ENCODE measurements at places on chromosomes 4 and X.

DNA sequence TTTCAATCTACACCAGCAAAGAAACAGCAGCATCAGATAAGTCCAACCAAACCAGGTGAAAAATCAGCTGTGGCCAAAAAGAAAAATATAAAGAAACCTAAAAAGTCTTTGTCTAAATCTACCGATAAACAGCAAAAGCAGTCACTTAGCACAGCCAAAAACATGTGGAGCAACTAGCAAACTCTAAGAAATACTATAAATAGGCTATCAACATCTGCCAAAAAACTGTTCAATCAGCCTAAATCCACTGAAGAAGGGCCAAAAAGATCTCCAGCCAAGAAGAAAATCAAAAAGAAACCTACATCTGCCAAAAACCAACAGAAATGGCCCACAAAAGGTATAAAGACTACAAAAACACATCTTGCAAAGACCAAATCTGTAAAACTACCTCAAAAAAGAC, 36.7 kb upstream of the CABS1 start:
- no peak for DNase-seq

DNA sequence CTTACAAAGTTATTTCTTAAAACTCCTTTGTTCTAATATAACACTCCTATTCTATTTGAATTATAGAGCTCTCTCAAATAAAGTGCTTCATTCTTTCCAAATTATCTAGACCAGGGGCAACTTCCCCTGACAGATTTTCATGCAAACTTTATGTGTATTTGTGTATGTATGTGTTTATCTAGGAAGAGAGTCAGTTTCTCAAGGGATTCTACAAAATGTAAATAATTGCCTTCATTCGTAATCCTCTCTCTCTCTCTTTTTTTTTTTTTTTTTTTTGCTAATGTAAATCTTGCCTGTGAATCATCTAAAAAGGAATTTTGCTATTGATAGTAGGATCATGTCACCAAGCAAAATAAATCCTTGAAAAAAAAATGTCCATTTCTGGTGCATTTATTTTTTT, 38.9 kb upstream of the RBPJ start:
- DNase-seq = no peak

DNA sequence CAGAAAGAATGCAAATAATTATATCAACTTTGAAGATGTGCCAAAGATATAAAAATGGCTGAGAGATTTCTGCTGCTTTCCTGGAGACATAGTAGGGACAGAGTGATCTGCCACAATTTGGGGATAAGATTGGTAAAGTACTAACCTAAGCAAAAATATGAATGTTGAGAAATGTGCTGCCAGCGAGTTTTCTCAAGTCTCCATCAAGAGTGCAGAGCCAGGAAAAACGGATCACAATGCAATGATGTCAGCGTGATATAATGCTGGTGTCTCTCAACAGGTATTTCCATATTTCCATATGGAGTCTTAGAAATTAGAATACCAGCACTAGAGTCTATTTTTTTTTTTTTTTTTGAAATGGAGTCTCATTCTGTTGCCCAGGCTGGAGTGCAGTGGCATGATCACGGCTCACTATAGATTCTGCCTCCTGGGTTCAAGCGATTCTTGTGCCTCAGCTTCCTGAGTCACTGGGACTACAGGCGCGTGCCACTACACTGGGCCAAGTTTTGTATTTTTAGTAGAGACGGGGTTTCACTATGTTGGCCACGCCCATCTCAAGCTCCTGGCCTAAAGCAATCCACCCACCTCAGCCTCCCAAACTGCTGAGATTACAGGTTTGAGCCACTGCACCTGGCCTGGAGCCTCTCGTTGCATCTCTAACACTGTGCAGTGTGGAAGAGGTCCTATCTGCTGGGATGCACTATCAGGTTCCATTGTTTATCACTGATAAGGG, 893.5 kb downstream of the TRIML1 start:
- no peak for DNase-seq

GRCh38 chr4:76607266-76607799, 172.3 kb downstream of the SHROOM3 start:
- DNase-seq = no peak

DNA sequence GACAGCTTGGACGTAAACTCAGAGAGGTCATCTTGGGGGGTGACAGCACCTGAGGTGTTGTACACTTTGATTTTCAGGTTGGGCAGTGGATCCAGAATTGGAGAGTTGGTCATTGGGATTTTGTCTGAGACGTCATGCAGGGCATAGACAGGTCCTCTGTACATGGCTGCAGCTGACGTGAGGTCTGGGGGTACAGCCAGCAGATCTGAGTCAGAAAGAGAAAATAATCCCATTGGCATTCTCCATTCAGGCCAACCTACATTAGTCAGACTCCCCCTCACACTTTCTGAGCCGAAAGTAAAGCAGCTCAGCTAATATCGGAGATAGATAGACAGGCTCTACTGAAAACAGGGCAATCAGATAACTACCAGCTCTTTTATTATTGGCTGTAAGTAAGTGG, 329.7 kb downstream of the UNC5C start:
- no peak for DNase-seq

DNA sequence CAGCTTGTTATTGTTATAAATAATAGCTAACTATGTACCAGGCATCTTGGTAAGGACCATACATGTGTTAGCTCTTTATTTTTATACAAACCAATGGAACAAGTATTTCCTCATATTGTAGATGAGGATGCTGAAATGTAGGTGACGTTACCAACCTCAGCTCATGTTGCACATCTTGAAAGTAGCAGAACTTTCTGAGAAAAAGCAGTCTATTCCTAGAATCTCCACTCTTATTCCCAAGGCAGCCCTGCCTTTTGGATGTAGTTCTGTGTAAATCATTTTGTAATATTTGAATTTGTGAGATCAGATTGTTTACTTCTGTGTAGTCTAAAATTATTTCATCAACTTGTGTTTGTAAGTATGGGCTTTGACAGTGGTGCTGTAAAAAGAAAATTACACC, 5.3 kb downstream of the FHDC1 start:
- no peak for DNase-seq

GRCh38 chr4:187364401-187364800, 631.2 kb upstream of the ZFP42 start:
- no peak for DNase-seq

GRCh38 chr4:104693601-104694201, 199.0 kb upstream of the CXXC4 start:
- DNase-seq = no peak

DNA sequence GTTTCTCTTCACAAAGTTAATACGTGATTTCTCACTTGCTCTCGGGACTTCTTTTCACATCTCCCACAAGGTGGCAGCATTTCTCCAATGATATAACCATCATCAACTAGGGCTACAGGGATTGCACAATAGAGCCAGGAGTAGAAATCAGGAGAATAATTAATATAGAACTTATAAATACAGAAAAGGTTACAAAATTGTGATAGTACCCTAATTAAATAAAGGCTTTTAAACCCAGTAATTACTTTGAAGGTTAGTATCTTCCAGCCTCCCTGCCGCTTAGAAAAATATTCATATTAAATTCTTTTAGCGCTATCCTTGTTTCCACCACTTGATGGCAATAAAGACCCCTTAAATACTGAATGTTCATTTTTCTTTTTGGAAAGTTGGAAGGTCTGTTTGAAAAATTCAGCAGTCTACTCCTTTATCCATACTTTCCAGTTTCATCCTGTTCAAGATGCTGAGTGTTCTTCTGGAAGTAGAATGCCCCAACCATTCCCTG, 65.8 kb downstream of the RASGEF1B start:
- DNase-seq = no peak

GRCh38 chrX:9293051-9293496, 171.8 kb upstream of the TBL1X start:
- DNase-seq = no peak

GRCh38 chr4:56129431-56129861, 180.7 kb downstream of the CEP135 start:
- peak; percentile 60 for DNase-seq

DNA sequence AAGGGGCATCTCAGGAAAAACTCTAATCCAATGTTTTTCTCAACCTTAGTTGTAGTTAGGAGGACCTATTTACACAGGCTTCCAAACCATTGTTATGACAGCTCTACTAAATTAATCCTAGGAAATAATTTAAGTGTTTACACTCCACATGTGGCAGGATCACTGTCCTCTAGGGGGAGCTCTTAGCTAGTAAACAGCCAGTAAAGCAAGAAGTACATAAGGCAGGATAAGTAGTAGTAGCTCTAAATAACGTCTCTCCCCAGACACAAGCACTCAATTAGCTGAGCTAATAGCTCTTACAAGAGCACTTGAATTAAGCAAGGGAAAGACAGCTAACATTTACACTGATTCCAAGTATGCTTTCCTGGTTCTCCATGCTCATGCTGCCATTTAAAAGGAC, 37.3 kb downstream of the NUDT11 start:
- DNase-seq = no peak

GRCh38 chrX:153884590-153884989, 1.4 kb downstream of the L1CAM start:
- no peak for DNase-seq

DNA sequence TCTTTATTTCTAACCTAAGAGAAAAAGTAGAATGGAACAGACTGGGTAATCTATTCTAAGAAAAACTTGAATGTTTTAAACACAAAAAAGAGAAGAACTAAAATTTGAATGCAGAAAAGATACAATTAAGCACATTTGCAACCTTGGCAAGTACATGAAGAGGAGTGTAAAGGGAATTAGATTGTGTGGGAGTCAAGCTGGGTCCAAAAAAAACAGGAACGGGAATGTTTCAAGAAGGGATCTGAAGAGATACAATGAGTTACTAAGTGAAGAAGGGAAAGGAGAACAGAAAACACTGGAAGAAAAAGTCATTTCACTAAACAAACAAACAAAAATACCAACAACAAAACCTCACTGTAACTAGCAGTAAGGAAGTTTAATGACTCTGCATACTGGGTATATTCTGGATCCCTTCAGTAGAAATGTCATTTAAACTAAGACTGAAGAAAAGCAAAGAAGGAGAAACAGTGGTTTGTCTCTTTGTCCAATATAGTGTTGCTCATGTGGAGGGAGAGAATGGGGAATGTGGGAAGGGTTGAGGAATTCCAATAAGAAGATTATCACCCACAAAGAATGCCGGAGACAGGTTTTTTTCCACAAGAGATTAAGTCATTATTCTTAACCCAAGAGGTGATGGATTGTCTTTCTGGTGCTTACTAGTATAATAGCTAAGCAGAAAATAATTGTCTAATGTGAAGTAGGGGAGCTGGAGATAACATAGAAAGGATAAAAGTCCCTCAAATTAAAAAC, 50.4 kb upstream of the PTPN13 start:
- no peak for DNase-seq

GRCh38 chr4:85776096-85776495, 301.1 kb downstream of the ARHGAP24 start:
- no peak for DNase-seq

- DNase-seq = no peak
Measured at GRCh38 chrX:56798339-56798711, 69.3 kb downstream of the NBDY start.

DNA sequence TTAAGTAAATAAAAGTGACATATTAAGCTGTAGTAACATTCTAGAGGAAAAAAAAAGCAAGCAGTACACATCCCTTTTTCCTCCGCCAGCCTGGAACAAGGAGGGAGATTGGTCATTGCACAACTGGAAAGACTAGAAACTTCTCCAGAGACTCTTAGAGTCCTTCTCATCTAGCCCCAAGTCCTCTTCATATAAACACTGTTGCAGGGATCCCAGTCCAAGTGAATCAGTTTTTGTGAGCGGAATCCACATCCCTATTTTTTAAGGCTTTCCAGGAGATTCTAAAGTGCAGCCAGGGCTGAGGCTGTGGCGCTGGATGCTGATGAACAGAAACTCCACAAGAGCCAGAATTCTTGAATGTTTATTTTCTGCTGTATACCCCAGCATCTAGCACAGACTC, 23.8 kb downstream of the REELD1 start:
- DNase-seq = no peak

DNA sequence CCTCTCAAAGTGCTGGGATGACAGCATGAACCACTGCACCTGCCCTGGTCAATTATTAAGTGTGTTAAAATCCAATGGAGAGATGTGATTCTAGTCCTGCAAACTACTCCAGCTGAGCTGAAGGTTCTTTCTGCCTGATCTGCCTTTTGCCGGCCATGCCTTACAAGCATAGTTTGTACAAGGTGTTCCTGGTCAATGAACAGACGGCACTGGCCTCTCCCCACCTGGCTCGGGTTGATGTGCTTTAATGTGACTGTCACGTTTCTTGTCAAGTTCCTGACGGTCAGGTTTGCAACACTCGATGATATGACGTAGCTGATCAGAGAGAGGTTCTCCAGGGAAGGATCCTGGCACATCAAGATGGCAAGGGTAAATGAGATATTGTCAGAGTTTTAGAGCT, 23.1 kb upstream of the PHKA2 start:
- no peak for DNase-seq

DNA sequence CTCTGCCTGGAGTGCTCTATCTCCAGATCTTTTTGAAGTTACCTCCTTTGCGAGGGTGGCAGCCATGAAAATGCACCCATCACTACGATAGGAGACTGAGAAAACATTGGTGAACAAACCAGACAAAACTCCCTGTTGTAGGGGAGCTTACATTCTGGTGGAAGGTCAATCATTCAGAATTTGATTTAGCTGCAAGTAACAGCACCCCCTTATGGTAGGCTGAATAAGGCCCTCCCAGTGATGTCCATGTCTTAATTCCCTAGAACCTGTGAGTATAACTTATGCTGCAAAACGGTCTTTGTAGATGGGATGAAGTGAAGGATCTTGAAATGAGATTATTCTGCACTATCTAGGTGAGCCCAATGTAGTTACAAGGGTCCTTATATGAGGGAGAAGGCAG, 5.6 kb upstream of the TEC start:
- DNase-seq = no peak

GRCh38 chr4:81954271-81954670, 419.5 kb downstream of the HNRNPD start:
- no peak for DNase-seq

DNA sequence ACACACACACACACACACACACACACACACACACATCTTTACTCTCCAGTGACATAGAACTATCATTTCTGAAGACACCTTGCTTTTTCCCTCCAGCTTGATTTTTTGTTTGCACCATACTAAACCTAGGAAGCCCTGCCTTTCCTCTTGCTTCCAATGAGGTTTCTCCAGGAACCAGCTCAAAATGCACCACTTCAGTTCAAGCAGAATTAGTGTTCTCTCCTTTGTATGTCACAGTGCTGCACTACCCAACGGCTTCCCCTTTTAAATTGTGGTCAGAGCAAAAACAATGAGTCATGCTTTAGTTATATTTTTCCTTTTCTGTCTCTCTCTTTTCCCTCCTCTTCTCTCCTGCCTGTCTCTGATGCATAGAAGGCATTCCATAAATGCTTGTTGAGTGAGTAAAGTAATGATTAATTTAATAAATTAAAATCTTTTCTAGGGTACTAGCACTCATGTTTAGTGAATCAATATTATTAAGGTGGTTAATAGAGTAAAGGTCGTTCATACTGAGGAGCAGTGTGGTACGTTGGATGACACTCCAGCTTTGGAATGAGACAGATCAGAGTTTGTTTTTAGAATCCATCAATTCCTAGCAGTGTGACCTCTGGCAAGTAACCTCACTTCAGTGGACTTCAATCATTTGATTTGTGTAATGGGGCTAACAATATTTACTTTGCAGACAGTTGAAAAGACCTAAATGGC, 5.9 kb downstream of the RTL3 start:
- DNase-seq = no peak

All from iPS DF 6.9 (cell line).